ENCODE measurements at places on chromosomes 1 and 21.

- no peak for DNase-seq
These were observed 386.2 kb downstream of the LRRIQ3 start for GRCh38 chr1:73811798-73812197.

DNA sequence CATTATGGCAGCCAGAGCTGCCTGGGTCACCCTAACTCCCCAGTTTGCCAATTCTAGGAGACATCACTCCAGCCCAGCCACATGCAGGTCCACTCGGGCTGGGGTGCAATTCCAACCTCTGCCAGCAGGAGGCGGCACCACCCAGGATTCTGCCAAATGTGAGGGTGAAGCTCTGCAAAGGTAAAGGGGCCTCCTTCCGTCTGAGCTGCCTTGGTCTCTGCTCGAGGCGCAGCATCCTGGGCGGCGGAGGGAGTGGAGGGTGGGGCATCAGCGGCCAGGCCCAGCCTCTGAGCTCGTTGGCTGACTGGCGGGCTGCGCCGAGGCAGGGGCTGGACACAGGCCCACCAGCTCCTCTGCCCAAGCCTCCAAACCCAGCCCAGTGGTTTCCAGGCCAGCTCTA is 63.8 kb downstream of the ARHGEF16 start:
- no peak for DNase-seq

DNA sequence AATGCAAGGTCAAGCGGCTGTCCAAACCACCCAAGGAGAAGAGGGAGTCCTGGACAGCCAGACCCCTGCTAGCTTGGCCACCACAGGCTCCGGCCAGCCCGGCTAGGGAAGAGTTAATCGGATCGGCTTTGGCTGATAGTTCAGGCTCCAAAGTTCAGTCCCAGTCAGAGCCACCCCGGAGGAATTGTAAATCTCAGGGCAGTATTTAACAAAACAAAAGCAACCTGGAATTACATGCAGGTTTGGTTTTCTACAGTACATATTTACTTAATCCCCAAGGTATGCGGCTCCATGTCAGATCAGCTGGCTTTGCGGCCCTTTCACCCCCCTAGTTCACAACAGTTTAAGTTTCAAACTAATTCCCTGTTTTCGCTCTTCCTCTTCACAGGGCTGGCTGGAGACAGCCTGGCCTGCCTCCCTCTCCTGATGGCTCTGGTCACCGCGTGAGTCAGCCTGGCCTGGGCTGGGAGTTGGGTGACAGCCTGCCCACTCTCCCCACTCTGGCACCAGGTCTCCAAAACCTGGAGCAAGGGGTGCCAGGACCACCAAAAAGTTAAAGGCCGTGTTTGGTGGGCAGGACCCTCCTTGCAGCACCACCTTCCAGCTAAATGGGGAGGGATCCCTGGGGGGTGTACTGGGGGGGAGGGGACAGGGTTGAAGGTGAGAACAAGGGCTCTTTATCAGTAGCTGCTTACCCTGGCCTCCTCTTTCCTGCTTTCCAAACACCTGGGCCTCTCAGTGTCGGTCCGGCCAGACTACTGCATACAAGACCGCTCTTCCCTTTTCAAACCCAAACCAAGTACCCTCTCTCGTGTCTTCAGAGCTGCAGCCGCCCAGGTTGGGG is 1.9 kb downstream of the DHRS3 start:
- DNase-seq: no peak

DNA sequence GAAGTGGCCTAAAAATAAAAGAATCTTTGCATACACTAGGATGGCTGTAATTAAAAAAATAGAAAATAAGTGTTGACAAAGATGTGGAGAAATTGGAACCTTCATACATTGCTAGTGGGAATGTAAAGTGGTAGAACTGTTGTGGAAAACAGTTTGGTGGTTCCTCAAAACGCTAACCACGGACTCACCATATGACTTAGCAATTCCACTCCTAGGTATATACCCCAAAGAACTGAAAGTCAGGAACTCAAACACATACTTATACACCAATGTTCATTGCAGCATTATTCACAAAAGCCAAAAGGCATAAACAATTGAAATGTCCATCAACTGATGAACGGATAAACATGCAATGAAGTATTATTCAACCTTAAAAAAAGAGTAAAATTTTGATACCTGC is 10.8 kb upstream of the HMGCL start:
- DNase-seq: no peak

DNA sequence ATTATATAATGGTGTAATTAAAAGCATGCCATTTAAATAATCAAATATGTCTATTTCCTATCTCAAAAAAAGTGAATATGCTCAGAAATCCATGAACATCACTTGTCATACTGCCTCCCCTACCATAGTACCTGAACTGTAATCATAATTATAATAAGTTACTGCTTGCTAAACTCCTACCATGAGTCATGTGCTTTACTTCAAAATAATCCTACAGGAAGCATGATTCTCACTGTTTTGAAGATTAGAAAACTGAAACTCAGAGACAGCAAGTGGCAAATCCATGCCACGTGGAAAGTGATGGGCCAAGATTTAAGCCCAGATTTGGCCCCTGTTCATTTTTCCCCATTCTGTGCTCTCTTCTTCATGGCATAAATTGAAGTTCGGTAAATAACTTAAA is 5.2 kb downstream of the LRRC7 start:
- no peak for DNase-seq

DNA sequence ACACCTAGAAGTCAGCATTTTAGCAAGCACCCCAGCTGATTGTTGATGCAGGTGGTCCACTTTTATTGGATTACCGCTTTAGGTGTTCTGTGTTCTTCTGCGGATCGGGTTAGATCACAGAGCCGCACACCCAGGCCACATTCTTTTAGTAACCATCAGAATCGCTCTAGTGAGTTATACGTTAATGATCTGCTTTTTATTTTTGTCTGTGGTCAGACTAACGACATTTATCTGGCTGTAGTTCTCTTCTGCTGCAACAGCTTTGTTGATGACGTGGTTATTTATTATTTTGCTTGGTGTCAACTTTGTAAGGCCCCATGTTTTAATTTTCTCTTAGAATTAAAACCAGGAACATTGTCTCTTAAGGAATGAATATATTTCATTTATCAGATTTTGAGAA is 18.2 kb downstream of the SCCPDH start:
- DNase-seq: no peak

DNA sequence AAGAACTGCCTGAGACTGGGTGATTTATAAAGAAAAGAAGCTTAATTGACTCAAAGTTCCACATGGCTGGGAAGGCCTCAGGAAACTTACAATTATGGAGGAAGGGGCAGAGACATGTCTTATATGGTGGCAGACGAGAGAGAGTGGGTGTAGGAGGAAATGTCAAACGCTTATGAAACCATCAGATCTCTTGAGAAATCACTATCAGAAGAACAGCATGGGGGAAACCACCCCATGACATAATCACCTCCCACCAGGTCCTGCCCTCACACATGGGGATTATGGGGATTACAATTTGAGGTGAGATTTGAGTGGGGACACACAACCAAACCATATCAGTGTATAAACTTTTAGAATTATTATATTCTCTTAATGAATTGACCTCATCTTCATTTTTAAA is 335.9 kb upstream of the DPYD start:
- no peak for DNase-seq

GRCh38 chr1:209291715-209292114 is 291.8 kb upstream of the CAMK1G start:
- DNase-seq: no peak

DNA sequence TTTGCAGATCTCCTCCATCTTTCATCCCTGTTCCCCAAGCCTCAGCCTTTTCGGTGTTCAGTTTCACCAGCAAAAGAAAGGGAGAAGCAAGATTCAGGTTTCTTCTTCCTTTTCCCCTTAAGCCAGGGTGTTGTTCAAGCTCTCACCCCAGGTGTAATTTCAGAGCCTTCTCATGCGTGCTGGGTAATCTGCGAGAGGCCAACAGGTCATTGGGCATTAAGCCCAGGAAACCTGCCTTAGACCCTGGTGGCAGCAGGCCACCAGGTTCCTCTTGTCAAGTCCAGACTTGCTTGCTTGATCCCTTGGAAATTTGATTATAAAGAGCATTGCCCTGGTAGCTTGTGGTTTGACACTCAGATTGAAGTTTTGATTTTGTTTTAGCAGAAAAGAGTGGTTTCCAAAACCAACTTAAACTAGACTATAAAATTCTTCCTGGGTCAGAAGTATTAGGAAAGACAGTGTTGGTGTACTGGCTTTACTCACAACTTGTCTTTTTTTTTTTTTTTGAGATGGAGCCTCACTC is 6.9 kb downstream of the AKR1A1 start:
- DNase-seq: no peak

All from kidney epithelial cell (primary cell).